C1 segment of cervical spinal cord (tissue), 14 donors: ENCODE measurements at places on chromosomes 1 and 21.

- DNase-seq = no peak
Measured at GRCh38 chr1:229710746-229711145, 84.7 kb downstream of the URB2 start.

DNA sequence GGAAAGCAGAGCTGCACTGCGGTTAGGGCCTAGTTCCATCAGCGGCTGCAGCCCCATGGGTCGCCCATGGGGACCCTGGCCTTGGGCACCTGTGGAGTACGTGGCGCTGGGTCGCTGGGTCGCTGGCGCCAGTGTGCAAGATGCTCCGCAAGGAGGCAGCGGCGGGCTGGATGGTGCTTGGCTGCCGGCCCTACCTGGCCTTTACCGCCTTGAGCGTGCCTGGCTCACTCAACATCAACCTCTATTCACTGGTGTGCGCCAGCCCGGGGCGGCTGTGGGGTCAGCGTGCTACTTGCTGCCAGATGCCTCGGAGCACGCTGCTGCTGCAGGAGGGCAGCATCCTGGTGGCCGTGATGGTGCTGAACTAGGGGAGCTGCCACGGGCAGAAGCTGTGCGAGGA lies 85.1 kb upstream of the RHOU start:
- DNase-seq = no peak

DNA sequence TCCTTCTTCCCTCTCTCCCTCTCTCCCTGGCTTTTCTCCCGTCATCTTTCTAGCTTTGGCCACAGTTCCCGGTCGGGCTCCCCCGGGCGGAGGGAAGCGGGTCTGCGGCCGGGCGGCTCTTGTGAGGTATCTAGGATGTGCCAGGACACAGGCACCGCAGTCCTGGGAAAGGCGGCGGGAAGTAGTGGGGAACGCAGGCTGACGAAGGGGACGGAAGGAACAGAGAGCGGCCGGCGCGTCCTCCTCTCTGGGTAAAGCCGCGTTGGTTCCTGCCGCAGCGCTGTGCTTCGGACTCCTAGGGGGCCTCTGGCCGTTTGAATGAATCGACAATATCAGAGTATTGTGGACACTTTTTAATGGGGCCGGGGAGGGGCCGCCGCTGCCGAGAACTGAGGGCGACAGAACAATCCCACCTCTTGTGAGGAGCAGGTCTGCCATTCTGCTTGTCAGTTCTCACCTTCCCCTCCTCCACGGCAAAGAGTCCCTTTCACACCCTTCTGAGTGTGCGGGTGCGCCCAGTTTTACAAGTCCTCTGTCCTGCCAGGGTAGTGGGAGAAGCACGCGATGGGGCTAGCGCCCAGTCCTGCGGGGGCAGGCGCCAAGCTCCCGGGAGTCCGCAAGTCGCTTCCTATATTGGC lies 1.2 kb upstream of the LHX9 start:
- no peak for DNase-seq

DNA sequence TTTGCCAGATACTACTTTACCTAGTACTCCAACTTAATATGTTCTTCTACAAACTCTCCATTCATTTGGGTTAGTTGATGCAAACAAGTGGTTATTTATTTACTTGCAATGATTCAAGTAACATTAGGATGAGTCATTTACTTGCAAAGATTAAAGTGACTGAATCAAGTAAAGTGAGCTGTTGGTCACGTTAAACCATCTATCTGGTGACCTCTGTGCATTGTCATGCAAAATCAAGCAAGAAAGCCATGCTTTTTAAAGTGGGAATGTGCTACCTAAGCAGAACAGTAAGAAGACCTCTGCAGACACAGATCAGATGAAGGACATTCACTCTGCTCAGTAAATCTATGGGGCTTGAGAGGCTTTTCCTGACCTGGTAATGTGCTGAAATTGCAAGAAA lies 254.7 kb downstream of the LRRIQ3 start:
- no peak for DNase-seq

GRCh38 chr1:192884241-192884640 lies 75.4 kb downstream of the RGS2 start:
- DNase-seq = no peak

DNA sequence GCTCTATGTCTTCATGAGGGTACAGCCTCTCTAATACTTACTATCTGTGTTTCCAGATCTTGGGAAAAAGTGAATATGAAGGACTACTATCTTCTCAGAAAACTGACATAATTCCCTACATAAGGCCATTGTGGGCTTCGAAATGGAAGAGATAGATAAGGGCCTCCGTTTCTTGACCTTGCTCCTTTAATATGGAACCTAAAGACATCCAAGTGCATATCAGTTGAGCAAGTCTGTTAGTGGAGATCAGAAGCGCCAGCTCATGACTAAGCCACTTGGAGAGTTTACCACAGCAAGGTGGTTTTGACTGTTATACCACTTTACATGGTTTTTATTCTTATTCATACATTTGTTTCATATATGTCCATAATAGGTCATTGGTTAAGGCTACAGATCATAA lies 35.3 kb upstream of the FCER1A start:
- DNase-seq = no peak
